ENCODE measurements at places on chromosomes 2 and 18. TPM values are rescaled to one million over a fixed set of nuclear protein-coding genes. Genes with fewer than 3 reads are reported as not detected.

Gene HOXD10
- total RNA-seq = 0.16 TPM

Gene TXNDC2
- not detected for total RNA-seq

Gene NEU2
- total RNA-seq = not detected

Gene RAB6C
- total RNA-seq = 0.44 TPM

Gene ABCB11
- 0.38 TPM for total RNA-seq

Gene DUSP2
- 8.1 TPM for total RNA-seq

Gene SLC11A1
- total RNA-seq = 7.8 TPM

Gene ACVR1C
- 0.44 TPM for total RNA-seq

Gene NT5DC4
- 0.22 TPM for total RNA-seq

Gene FOXI3
- 7.1 TPM for total RNA-seq

Gene DSG2
- total RNA-seq = 18.5 TPM

Gene VWA3B
- not detected for total RNA-seq

Gene DUSP19
- total RNA-seq = 9.3 TPM

Gene SEC11C
- total RNA-seq = 39.1 TPM

Gene CD207
- 5.3 TPM for total RNA-seq

Gene GAD1
- total RNA-seq = 25.1 TPM

Gene NEB
- 208 TPM for total RNA-seq

Gene PLCD4
- 29.4 TPM for total RNA-seq

Gene ABCG5
- 0.27 TPM for total RNA-seq

Gene ACSL3
- 139 TPM for total RNA-seq

Gene SPAG16
- 69.2 TPM for total RNA-seq

Gene UGT1A6
- 0.55 TPM for total RNA-seq

Gene GPR75
- 4.2 TPM for total RNA-seq

Gene IL18R1
- total RNA-seq = 1.6 TPM

Gene ERICH2
- total RNA-seq = not detected

Gene HRH4
- not detected for total RNA-seq

Gene PDCD1
- total RNA-seq = 0.16 TPM

Gene RESP18
- not detected for total RNA-seq

Gene LRRC30
- 0.49 TPM for total RNA-seq

Gene TMEM17
- 6.0 TPM for total RNA-seq

Gene SERPINB12
- total RNA-seq = not detected
